ENCODE measurements at places on chromosomes 13 and 19.

DNA sequence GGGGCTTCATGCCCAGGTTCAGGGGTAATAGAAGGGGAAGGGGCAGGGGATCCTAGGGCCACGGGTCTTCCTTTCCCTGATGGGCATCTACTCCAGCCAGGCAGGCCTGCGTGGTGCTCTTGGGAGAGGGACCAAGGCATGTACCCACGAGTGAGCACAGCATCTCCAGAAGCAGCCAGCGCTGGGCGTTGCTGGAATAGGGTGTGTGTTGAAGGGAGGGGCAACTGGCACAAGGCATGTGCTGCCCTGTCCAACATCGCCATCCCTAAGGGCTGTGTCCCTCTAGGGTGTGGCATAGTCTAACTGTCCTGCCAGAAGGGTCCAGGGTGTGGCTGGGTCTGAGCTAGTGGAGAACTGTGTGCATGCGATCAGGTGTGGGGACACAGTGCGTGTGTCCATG, 2.9 kb downstream of the NOTCH3 start:
- DNase-seq, result no peak

DNA sequence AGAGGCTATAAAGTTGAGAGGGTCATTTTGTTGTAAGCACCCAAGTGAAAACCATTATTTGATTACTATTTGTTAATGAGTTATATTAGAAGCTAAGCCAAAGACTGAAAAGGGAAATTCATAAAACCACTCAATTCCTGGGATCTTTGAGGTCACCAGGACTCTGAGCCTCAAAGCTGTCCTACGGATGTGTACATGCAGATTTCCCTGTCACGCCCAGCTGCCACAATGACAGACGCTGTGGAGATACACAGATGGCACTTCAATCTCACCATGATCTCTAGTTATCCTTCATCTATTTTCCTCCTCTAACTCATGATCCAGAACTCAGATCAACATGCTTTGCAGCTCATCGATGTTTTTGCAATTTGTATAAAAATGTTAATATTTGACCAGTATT, 403.5 kb upstream of the MIR17HG start:
- DNase-seq, result no peak

DNA sequence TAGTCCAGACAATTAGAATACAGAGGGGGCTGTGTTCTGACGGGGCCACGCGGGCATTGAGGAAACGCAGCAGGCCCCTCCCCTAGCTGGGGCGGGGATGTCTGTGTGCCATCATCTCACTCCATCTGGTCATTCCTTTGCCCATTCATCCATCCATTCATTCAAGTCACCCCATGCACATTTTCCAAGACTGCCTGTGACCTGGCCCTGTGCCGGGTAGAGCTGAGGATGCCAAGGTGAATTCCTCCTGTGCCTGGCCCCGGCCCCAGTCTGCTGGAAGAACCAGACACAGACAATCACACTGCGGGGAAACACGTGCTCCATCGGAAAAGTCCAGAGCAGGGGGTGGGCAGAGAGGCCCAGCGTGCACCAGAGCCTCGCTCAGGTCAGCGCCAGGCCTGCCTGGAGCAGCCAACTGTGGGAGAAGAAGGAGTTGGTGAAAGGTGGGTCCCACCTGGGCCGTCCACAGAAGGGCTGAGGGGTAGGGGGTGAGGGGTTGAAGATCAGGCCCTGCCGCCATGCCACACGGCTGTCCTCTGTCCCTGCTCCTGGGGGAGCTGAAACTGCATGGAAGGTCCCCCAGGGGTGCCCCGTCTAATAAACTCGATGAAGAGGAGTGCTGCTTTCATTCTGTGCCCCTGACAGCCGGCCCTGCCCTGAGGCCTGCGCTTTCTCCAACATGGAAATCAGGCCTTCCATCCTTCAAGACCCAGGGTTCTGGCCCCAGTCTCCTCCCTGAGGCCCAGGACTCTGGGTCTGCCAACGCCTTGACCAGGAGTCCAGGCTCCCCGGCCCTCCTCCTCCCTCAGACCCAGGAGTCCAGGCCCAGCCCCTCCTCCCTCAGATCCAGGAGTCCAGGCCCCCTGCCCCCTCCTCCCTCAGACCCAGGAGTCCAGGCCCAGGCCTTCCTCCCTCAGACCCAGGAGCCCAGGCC, 1.6 kb upstream of the CACNG6 start:
- DNase-seq, result no peak

- no peak for DNase-seq
Measured at GRCh38 chr19:10625762-10626138, 397 bp downstream of the SLC44A2 start.

DNA sequence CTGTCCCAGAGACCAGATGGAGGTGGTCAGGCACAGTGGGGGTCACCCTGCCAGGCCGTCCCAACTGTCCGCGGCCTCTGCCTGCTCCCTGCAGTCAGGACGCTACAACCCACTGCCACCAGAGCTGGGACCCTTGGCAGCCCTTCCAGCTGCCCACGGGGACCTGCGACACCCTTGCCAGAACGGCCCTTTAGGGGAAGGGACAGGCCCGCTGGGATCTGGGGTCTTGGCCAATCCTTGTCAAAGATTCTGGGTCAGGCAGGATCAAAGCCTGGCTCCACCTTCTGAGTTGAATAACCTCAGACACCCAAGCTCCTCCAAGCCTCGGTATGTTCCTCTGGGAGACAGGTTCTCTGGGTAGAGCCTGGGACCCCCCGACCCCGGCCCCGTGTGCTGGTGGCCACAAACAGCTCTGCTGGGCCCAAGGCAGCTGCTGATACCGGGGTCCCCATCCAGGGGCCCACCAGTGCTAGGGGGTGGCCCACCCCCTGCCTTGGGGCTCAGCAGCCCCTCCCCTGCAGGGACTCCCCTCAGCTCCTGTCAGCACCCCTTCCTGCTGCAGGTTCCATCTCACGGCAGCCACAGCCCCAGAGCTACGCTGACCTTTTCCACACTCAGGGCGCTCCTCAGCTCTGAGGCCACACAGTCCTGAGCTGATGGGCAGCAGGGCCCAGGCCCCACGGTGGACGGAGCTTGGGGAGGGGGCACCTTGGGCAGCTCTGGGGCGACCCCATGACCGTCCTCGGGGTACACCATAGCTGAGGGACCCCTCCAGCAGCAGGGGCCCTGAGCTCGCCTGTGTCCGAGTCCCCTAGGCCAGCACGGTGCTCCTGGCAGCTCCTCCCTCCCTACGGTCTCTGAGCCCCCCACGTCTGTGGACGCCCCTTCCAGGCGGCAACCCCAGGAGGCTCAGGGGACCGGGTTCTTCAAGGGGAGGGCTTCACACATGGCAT, 18.4 kb downstream of the SBNO2 start:
- no peak for DNase-seq

DNA sequence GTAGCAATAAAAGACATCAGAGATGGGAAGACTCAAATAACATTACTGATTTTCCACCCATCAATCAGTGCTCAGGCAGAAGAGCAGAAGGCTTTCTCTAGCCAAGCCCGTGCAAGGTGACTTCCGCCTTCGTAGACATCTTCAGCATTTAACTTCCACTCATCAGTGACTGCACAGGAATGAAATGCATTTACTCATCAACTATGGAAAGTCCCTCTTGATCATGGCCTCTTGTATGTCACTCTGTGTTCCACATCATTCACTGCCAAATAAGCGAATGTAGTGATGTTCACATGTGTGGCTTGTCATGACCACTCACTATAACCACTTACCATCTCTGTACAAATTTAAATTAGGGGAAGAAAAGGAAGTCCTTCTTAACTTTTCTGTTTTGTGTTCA, 49.4 kb downstream of the SACS start:
- no peak for DNase-seq

GRCh38 chr19:29483641-29483920, 42.2 kb upstream of the VSTM2B start:
- DNase-seq, result no peak

DNA sequence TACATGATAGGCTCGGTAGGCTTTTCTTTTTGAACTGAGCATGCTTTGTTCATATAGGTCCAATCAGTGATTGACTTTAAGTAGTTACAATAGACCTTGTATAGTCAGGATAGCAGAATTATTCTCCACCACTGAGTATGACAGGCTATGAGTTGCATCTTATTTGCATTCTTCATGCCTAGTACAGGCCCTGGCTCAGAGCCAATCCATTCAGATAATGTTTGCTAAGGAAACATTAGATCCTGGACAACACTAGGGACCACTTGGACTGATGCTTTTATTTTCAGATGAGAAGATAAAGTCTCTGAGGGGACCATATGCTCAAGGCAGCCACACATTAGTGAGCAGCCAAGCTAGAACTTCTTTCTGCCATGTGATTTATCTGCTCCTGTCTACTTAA, 133.9 kb downstream of the KL start:
- DNase-seq, result no peak

DNA sequence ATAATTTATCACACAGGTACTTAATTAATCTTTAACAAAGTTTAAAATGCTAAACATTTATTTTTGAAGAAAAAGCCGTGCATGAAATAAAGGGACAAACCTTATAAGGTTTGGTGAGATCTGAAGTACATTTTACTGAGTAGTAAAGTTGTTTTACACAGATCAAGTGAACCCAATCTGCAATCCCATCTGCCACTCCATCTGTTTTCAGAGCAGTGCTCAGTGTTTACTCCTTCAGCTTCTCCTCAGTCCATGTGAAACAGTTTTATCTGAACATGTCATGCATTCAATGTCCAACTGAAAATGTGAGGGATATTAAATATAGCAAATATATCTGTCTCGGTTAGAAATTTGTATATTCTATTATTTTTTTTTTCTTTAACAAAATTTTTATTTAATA, 166.8 kb downstream of the MAB21L1 start:
- DNase-seq, result no peak

- no peak for DNase-seq
Measured at GRCh38 chr19:17101686-17102628, 26.4 kb downstream of the MYO9B start.

GRCh38 chr13:50290186-50290585, 274.9 kb downstream of the KCNRG start:
- DNase-seq, result no peak

DNA sequence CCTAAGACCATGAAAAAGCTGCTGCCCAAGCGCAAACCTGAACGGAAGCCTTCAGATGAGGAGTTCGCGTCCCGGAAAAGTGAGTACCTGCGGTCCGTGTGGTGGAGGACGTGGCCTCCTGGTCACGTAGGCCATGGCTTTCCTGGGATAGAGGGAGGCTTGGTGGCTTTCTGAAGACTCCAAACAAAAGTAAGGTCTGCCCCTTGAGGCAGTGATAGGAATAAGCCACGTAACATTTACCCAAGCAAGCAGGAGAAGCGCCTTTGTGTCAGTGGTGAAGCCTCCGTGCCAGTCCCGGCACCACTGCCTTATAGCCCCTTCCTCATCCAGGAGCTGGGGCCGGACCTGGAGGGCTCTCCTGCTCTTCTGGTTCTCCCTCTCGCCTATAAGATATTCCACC, 34.3 kb upstream of the TEX29 start:
- DNase-seq, result no peak

- peak; percentile 61 for DNase-seq
Measured at GRCh38 chr19:11261971-11262839, at the start of gene DOCK6. Gene DOCK6 (minus strand): TSS chr19:11262524. CDS start chr19:11262440, 84 bp downstream.

GRCh38 chr19:19305066-19305465, 15.2 kb downstream of the SUGP1 start:
- DNase-seq, result no peak

GRCh38 chr13:33158816-33159215, 126.7 kb downstream of the STARD13 start:
- no peak for DNase-seq

- DNase-seq, result no peak
Measured at GRCh38 chr13:34939771-34940170, 2.3 kb upstream of the NBEA start.

GRCh38 chr13:33058776-33059327, 42.6 kb downstream of the KL start:
- no peak for DNase-seq

GRCh38 chr19:13629687-13630357, 123.5 kb upstream of the CACNA1A start:
- DNase-seq, result no peak

- DNase-seq, result no peak
Measured at GRCh38 chr19:5691822-5692722, 2.0 kb downstream of the RPL36 start.

- DNase-seq, result no peak
Measured at GRCh38 chr13:39810091-39810877, 154.8 kb downstream of the COG6 start.

GRCh38 chr13:76798037-76798436, 88.2 kb downstream of the KCTD12 start:
- DNase-seq, result no peak

DNA sequence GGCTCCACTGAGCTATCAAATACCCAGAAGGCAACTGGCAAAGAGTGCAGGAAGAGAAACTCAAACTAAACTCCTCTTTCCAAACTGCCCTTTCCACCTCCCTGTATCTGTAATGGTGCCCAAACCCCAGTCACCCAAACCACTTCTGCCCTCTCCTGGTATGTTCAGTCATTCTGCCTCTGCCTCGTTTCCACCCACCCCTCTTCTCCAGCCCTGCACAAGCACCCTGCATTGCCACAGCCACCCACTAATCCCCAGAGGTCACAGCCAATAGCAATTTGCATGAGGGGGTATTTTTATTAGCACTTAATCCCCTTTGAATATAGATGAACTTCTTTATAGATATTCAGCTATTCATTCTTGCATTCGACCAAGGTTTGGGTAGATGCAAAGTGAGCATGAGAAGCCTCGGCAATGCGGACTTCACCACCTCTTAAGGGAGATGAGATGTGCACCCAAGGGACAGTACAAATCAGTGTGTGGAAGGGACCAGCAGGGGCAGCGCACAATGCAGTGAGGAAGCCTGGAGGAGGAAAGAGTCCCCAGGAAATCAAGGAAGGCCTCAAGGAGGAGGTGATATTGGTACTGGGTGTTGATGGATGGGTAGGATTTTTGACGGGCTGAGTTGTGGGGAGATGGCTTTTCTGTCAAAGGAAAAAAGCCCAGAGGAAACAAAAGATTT, 12.4 kb downstream of the TMEM272 start:
- no peak for DNase-seq

DNA sequence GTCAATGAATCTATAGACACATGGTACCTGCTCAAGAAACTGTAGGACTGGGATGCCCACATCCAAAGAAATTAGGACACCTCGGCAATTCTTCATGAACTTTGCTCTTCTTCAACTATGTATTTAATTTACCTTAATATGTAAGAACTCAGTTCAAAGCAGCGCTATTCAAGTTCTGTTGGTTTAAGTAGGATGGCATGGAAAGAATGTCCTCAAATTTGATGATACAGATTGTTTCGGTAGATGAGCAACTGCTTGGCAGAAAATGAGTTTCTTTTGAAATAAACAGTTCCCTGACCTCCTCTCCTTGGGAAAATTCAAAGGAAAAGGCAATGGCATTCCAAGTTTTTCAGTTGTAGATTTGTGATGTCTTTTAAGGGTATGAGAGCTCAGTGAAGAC, 36.7 kb downstream of the FGF9 start:
- no peak for DNase-seq

GRCh38 chr13:97002581-97002980, 8.3 kb upstream of the OXGR1 start:
- DNase-seq, result no peak

DNA sequence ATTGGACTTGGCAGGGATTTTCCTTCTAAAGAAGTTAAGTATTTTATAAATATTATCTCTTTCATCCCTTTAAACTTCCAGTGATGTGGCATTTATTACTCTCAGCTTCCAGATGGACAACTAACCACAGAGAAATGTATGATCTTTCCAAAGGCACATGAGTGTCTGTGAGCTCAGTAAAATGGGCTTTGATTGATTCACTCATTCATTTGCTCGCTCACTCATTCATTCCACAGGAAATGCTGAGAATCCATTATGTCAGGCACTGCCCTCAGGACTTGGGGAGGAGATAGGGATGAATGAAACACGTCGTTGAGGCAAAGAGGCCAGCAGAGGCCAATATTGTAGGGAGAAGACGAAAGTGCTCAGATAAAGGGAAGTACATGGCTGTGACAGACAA, 359.3 kb downstream of the EFNB2 start:
- no peak for DNase-seq

GRCh38 chr13:21749410-21749809, 78.5 kb downstream of the FGF9 start:
- no peak for DNase-seq
